CD8-positive, alpha-beta memory T cell (primary cell): ENCODE measurements at places on chromosomes 1 and 21. TPM values are rescaled to one million over a fixed set of nuclear protein-coding genes. Genes with fewer than 3 reads are reported as not detected.

Gene OR2W3
- not detected for total RNA-seq

Gene CHML
- 20.3 TPM for total RNA-seq

DNA sequence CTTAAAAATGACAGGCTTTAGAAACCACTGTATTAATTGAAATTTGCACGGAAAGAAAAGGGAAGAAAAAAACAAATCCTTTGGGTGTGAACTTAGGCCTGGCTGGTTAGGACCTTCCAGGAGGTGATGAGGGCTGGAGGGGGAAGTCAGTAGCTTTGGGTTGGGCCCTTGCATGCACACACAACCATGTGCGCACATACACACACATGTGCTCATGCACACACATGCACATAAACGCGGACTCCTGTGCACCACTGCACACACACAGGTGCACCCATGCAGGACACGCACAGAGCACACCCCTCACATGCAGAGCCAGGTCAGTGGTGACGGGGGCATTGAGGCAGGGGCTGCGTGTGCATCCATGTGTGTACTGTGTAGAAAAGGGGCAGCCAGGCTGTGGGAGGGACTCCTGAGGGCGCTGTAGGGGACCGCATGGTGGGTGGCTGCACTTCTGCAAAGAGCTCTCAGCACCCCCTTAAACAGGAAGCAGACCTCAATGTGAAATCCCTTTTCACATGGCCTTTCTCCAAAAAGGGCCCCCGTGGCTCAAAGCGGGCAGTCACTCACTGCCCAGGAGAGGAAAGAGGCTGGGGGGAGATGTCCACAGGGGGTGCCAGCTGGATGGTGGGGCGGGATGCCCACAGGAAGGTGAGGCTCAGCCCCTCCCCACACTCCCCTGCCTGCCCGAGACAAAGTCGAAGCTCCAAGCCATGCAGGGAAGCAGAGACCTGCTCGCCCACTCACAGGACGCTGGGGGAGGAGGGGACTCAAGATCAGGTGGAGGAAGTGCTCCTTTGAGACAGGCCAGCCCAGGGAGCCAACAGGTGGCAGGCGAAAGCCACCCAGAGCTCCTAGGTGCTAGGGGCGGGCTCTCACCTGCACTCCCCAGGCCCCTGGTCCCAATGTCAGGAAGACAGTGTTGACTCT is 95.2 kb downstream of the ITPKB start:
- peak; percentile 23 for DNase-seq

Gene UBE2U
- total RNA-seq = not detected

Gene OR6N1
- total RNA-seq = not detected

- DNase-seq = no peak
These were observed 4.8 kb downstream of the MX2 start for GRCh38 chr21:41366522-41367151.

GRCh38 chr1:45410850-45411509 is 70.7 kb upstream of the MUTYH start:
- DNase-seq = no peak

GRCh38 chr1:180939073-180939710 is 26.5 kb downstream of the KIAA1614 start:
- DNase-seq = no peak

Gene LCE6A
- not detected for total RNA-seq

DNA sequence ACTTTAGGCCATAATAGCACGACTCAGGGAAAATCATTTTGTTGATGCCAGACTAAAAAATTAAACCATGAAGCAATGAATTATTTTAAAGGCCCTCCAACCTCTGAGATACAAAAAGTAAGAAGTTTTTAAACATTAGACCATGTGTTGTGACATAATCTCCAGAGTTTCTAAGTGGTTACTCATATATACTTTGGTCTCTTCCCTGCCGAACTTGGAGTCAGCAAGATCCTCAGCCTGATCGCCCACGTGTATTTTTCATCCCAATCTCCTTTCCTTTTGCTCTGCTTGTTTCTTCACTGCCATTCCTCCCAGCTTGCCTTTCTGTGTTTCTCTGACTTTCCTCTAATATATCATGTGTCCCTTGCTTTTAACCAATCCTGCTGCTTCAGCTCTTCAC is 3.8 kb downstream of the ARV1 start:
- no peak for DNase-seq

Gene SH3BGR
- 5.8 TPM for total RNA-seq

Gene TINAGL1
- not detected for total RNA-seq

- no peak for DNase-seq
These were observed 84.9 kb upstream of the KCNK2 start for GRCh38 chr1:214997685-214998084.

- DNase-seq = no peak
These were observed 305.6 kb downstream of the PAPPA2 start for GRCh38 chr1:176768532-176768931.

Gene SYT14
- not detected for total RNA-seq

Gene C2CD2
- total RNA-seq = 4.3 TPM

DNA sequence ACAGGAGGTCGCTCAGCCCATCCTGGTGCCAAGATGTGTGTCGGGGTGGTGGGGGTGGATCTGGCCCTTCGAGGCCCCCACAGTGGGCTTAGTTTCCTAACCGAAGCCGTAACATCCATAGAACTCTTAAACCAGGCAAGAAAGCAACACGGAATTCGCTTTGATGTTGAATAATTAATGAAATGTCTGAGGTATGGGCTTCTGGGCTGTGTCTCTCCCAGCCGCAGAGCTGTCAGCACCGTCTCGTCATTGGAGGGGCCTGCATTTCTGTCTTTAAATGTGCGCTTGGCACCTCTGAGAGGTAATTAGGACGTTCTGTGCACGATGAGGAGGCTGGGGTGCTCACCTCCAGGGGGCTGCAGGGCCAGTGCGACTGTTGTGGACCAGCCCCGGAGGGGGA is 13.3 kb upstream of the PLCH2 start:
- no peak for DNase-seq

Gene GSTM1
- not detected for total RNA-seq

- no peak for DNase-seq
These were observed 410.6 kb upstream of the DEPDC1 start for GRCh38 chr1:68907491-68907890.

DNA sequence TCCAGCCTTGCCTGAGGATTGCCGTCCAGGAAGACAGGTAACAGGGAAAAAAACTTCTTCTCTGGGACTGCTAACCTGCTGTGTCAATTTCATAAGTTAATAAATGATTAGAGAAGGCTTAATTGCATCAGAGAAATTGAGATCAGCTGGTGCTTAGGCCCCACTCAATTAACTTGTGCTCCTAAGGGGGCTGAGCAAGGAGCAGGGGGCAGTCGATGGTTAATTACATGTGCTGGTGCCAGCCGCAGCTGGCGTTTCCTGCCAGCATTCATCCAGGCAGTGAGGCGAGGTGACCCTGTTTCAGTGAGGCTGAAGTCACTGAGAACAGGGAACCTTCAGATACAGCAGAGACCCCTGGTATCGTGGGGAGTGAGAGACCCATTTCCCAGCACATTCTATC is 60.0 kb downstream of the FAM163A start:
- DNase-seq = no peak

Gene BACE2
- total RNA-seq = 0.44 TPM
